ENCODE measurements at places on chromosomes 16 and 17.
A peak's percentile ranks its signal among the peaks of the same experiment; 100 is the strongest.

DNA sequence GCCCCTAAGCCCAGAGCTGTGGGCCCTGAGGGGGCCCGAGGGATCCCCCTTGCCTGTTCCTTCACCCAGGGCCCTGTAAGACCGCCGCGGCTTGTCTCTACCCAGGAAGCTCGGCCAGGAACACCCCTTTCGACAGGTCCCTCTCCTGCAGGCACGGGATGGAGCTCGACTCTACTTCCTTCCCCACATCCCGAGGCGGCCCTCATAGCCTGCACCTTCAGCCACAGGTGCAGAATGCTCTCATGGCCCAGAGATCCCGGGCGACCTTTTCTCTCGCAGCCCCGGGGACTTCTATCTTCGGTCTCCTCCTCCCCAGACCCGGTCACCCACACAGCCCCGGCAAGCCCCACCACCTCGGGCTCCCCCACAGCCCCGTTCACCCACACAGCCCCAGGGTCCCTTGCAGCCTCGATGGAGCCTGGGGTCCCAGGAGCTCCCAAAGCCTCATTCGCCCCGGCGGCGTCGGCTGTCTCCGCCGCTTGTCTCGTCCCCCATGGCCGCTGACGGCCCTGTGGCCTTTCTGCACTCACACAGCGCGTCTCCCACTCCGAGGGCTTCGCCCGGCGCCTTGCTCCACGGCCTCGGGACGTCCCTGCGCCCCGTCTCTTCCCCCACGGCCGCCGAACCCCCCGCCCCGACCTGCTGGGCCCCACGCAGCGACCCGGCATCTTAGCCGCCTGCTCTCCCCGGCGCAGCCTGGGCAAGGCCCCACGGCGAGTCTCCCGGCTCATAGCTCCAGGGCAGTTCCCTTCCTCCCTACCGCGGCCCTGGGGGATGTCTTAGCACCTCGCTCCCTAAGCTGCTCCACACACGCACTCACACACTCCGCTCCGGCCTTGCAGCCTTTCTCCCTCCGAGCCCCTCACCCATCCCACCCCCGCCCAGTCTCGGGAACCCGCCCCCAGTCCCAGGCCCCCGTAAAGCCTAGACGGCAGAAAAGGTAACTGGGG, 650 bp downstream of the KIAA0753 start:
- DNase-seq: peak; percentile 15

DNA sequence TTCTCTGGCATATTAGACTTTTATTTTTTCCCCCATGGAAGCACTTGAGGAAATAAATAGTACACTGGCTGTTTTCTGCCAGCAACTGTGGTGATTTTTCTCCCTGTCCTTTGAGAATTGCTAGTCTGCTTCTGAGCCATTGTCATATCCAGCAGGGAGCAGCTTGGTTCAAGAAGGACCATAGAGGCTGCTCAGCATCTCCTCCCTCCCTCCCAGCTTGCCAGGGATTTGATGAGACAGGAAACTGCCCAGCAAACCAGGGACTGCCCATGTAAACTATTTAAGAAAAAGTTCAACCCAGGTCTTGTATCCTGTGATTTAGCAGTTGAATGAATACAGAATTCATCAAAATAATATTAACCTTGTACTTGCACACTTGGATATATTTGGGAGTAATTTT, 39.5 kb downstream of the CYB5B start:
- DNase-seq: no peak

- no peak for DNase-seq
These were observed 121.9 kb upstream of the PLCG2 start for GRCh38 chr16:81657224-81657623.

- no peak for DNase-seq
These were observed 85.3 kb downstream of the ENGASE start for GRCh38 chr17:79159926-79160325.

GRCh38 chr17:56597495-56597990, 4.0 kb downstream of the NOG start:
- DNase-seq: peak; percentile 24

GRCh38 chr17:6683081-6683684, 30.0 kb downstream of the SLC13A5 start:
- no peak for DNase-seq

- DNase-seq: no peak
These were observed 428.0 kb downstream of the CA10 start for GRCh38 chr17:51730303-51731050.

GRCh38 chr17:45910667-45911066, 16.3 kb downstream of the MAPT start:
- no peak for DNase-seq

- no peak for DNase-seq
These were observed 80.0 kb downstream of the KLHDC4 start for GRCh38 chr16:87685766-87686165.

DNA sequence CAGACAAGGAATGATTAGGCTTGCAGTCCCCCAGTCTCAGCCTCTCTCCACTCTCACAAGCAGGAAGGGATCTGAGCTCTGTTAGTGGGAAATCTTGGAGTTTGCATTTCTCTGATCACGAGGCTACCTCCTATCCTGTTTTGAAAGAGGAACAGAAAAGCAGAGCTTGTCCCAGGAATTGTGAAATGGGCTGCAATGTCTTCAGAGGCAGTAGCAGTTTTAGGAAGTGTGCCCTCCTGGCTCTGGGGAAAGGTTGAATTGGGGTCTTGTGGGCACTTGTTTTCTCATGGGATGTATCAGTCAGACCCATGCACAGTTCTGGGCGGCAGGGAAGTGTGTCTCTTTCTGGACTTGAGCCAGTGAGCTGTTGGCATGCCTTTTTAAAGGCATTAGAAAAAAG, 22.8 kb downstream of the NUP85 start:
- DNase-seq: no peak

DNA sequence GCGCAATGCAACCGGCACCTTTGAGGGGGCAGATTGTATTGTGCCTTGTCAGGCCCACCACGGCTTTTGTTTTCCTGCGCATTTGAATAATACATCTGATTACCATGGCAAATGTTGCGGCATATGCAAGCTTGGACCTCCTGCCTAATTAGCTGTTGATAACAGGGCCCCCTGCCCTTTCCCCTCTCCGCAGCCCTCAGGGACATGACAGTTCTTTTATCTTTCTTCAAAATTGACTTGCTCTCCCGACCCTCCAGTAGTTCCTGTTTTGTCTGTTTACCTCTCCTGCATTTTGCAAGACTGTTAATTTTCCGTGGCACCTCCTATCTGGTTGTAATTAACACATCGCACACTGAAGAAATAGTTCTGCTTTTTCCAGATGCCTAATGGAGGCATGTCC, 86.8 kb downstream of the RBFOX1 start:
- DNase-seq: no peak

DNA sequence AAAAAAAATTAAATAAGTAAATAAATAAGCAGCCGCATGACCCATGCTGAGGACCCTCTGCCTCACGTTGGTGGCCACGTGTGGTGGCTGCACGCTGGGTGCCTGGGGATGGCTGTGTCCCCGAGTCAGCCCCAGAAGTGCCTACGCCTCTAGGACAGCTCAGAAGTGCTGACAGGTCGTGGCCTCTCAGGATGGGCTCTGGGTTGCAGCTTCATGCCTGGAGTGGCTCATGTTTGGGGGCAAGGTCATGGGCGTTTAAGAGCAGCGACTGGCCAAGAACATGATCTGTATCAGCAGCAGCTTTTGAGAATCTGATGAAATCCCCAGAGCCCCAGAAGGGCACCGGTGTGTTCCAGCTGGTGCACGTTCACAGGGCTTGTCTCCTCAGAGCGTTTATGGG, 26.8 kb upstream of the CAPN15 start:
- DNase-seq: no peak

- no peak for DNase-seq
These were observed 40.3 kb upstream of the CRHR1 start for GRCh38 chr17:45743626-45744326.

DNA sequence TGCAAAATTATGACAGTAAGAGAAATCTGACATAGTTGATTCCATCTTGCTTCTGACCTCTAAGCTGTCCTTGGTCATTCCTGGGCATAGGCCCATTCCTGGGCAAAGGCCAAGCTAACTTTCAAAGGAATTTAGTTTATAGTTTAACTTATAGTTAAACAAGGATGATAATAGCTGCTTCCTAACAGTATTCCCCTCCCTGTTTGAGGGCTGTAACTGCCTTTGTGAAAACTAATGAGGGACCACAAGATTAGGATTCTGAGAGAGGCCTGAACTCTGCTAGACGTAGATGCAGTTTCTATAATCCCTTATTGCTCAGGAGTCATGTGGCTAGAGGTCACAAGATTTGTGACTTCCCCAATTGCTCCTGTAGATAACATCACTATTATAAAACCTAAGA, 80.2 kb upstream of the ASIC2 start:
- DNase-seq: no peak

DNA sequence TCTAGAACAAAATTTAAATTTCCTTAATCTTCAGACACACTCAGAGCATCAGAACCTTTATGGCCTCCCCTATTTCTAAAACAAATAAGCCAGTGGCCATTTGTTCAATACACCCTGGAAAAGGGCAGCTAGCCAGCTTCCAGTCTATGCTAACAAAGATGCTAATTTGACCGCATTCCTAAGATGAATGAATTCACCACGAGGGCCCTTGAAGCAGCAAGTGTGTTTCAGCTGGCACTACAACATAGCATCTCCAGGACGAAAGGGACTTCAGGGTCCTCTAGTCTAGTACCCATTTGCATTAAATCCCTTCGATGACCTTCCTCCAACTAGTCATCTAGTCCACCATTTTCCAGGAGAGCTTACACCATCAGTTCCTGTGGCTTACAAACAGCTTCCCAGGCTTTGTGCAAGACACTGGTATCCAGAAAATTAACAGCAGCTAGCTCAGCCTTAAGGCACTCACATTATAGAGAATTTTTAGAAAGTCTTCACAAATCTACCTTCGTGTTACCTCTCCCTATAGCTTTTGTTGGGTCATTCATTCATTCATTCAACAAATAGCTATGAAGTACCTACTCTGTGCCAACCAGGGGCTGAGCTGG, 10.9 kb downstream of the KRT37 start:
- DNase-seq: no peak

GRCh38 chr17:33178681-33179080, 114.4 kb downstream of the ASIC2 start:
- DNase-seq: no peak
